ENCODE measurements at places on chromosomes 5 and 9. TPM values are rescaled to one million over a fixed set of nuclear protein-coding genes. Genes with fewer than 3 reads are reported as not detected.

Gene CDO1
- 73.2 TPM for total RNA-seq

DNA sequence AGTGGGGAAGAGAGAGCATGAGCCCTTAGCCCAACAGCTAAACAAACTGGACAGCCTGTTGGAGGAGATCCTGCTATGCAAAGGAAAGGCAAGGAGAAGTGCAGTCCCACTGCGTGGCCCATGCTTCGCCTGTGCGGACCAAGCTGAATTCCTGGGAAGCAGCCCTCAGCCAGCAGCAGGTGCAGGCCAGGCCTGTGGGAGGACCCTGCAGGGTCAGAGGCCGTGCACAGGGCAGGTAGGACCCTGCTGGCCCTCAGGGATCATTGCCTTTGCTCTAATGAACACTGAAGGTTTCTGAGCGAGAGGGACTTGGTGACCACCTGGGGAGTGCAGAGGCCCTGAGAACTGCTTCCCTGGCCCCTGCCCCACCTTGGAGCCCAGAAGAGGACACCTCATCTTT lies 6.0 kb upstream of the SLC6A19 start:
- DNase-seq: no peak

Gene FAM153A
- 2.8 TPM for total RNA-seq

DNA sequence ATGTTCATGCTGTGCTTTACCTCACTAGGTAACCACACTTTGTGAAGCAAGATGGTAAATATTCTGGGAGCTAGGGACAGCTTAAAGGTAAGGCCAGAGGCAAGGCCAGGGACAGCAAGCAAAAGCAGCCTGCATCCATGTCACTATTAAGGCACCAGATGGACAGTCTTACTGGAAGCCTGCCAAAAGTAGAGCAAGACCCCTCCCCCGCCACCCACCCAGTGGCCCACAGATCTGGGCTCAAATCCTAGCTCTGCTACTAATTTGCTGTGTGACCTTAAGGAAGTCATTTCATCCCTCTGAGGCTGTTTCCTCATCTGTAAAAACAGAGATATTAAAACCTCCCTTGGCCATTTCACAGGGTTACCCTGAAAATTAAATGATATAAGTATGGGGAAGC lies 13.2 kb upstream of the ERMP1 start:
- no peak for DNase-seq

GRCh38 chr5:153096381-153096780 lies 394.1 kb upstream of the GRIA1 start:
- no peak for DNase-seq

GRCh38 chr5:74232276-74232675 lies 408.3 kb downstream of the ENC1 start:
- no peak for DNase-seq

- no peak for DNase-seq
Observed at GRCh38 chr5:150522504-150523414, 14.8 kb downstream of the NDST1 start.

GRCh38 chr5:111948092-111948841 lies 191.3 kb upstream of the NREP start:
- no peak for DNase-seq

DNA sequence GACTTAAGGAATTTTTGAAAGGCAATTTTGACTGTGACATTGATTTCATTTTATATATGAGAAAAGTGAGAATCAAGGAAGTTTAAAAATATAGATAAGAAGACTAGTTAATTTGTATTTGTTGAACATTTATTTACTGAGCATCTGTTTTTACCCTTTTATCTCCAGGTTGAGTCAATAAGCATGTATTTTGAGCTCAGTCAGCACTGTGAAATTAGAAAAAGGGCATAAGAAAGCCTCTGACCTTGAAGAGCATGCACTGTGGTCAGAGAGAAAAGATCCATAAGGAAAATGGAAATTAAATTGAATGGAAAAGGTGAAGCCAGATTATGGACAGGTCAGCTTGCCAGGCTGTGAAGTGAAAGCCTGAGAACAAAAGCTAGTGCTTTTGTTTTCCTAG lies 44.4 kb downstream of the ELL2 start:
- no peak for DNase-seq

GRCh38 chr5:175385691-175386362 lies 58.2 kb downstream of the DRD1 start:
- no peak for DNase-seq

GRCh38 chr9:117092582-117092981 lies 322.3 kb downstream of the ASTN2 start:
- DNase-seq: no peak

DNA sequence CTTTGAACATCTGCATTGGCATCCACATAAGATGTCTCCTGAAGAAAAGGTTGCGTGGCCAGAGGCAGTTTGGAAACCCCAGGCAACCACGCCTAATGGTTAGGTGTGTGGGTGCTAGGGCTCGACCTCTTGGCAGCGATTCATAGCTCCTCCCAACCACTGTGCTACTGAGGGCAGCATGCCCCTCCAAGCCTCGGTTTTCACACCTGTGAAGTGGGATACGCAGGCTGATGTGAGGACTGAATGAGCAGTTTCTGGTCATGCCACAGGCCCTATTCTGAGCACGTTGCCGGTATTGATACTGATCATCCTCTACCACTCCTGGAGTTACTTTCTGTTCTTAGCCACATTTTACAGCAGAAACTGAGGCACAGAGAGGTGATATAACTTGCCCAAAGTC lies 19.1 kb downstream of the NDST1 start:
- no peak for DNase-seq

GRCh38 chr9:123401879-123402513 lies 46.0 kb downstream of the CRB2 start:
- DNase-seq: peak; percentile 16

Gene SQSTM1
- 53.5 TPM for total RNA-seq

Gene ARID3C
- total RNA-seq: not detected

GRCh38 chr5:119578937-119579336 lies 50.4 kb upstream of the FAM170A start:
- no peak for DNase-seq

DNA sequence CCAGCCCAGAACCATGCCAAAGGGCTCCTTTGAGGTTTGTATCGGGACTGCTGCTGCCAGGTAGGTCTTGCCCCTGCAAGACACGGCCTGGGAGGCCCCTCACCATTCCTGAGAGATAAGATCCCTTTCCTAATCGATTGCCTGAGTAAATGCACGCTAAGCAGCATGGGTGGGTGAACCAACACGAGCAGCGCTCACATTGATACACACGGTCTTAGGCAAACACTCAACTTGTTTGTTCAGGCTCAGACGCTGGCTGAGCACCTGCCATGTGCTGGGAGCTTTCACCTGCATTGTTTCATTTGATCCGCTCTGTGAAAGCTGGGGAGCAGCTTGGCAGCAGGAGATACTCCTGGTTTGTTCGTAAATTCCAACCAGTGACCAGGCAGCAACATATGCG lies 76.9 kb upstream of the NEURL1B start:
- no peak for DNase-seq

- DNase-seq: no peak
Observed at GRCh38 chr9:4837261-4838188, 44.8 kb downstream of the RCL1 start.

Gene TTC33
- 65.5 TPM for total RNA-seq

Gene NTNG2
- 46.3 TPM for total RNA-seq

DNA sequence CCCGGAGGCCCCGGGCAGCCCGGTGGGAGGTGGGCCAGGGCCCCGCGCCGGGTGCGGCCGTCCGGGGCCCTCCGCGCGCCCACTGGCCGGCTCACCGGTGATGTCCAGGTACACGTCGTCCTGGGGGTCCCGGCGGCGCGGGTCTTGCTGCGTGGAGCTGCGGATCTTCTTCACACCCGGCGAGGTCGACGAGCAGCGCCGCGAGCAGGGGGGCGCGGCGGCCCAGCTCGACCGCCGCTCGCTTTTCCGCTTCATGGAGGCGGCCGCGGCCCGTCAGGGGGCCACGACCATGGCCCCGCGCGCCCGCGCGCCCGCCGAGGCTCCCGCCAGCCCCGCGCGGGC lies 548 bp downstream of the CDC14B start:
- DNase-seq: no peak

- DNase-seq: peak; percentile 13
Observed at GRCh38 chr5:111461255-111461671, 51.1 kb downstream of the STARD4 start.

Gene ADAMTS13
- total RNA-seq: 2.2 TPM

GRCh38 chr9:102778746-102779145 lies 216.4 kb upstream of the CYLC2 start:
- no peak for DNase-seq
